GM03348 (cell line): ENCODE measurements at places on chromosomes 6 and 20.

GRCh38 chr20:25055711-25056495 is 2.0 kb downstream of the ACSS1 start:
- DNase-seq = no peak

- DNase-seq = no peak
Observed at GRCh38 chr6:5238336-5238735, 22.4 kb downstream of the LYRM4 start.

- DNase-seq = no peak
Observed at GRCh38 chr20:38917657-38918056, 8.6 kb upstream of the FAM83D start.

GRCh38 chr6:39446909-39447308 is 124.4 kb upstream of the KCNK16 start:
- peak; percentile 22 for DNase-seq
